ENCODE measurements at places on chromosomes 7 and 10. TPM values are rescaled to one million over a fixed set of nuclear protein-coding genes. Genes with fewer than 3 reads are reported as not detected.

GRCh38 chr10:108989976-108990375 is 933.3 kb downstream of the XPNPEP1 start:
- H3K4me3 ChIP-seq: no peak overlapping the region
- H3K27ac ChIP-seq: no peak overlapping the region
- H3K4me1 ChIP-seq: no peaks in the 10 kb centered on the region
- no peak for DNase-seq
- no peaks in the 10 kb centered on the region for H3K27me3 ChIP-seq
- H3K36me3 ChIP-seq: no peaks in the 10 kb centered on the region

CLDN4 gene
- total RNA-seq: 0.59 TPM

- no peaks in the 10 kb centered on the region for H3K36me3 ChIP-seq
- peaks cover 16% of the 10 kb centered on the region for H3K4me1 ChIP-seq
- H3K27me3 ChIP-seq: no peaks in the 10 kb centered on the region
- peak overlapping the region; percentile 97 for H3K4me3 ChIP-seq
- no peak for DNase-seq
These were observed 440 bp upstream of the TCAF1 start for GRCh38 chr7:143902332-143902899.

DNA sequence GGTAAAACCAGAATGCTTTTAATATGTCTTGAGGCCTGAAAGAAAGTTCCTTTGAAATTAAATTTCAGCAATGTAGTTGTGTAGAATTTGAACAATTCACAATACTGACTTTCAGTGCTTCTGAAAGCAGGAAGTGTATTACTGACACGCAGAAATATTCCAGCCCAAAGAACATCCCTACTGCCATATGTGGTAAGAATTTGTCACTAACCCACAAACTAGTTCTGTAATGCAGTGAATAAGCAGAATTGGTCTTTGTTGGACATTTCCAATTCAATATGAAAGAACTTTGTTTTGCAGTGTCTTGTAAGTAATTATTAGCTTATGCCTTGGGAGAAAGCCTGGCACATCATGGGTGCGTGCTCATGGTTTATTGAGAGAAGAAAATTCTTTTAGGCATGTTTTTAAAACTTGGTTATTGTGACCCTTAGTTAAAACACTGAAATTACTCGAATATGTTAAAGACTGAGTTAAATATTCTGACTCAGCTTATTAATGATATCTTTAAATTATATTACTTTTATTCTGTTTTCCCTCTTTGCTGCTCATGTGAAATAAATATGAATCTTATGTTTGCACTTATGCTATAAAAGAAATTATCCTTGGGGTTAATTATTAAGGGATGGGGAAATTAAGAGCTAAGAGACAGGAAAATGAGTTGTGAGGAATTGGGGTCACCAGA is 33.4 kb downstream of the PTPN12 start:
- no peak overlapping the region for H3K4me3 ChIP-seq
- DNase-seq: peak; percentile 74
- H3K27ac ChIP-seq: peak overlapping the region; percentile 68
- H3K36me3 ChIP-seq: peaks cover 37% of the 10 kb centered on the region
- no peaks in the 10 kb centered on the region for H3K27me3 ChIP-seq

- peaks cover 7% of the 10 kb centered on the region for H3K36me3 ChIP-seq
- H3K27me3 ChIP-seq: no peaks in the 10 kb centered on the region
- H3K27ac ChIP-seq: no peak overlapping the region
- no peaks in the 10 kb centered on the region for H3K4me1 ChIP-seq
These were observed 60.9 kb downstream of the GRB10 start for GRCh38 chr7:50721661-50722259.

TMEM236 gene
- under 0.01 TPM for total RNA-seq

RELN gene
- 0.36 TPM for total RNA-seq

DNA sequence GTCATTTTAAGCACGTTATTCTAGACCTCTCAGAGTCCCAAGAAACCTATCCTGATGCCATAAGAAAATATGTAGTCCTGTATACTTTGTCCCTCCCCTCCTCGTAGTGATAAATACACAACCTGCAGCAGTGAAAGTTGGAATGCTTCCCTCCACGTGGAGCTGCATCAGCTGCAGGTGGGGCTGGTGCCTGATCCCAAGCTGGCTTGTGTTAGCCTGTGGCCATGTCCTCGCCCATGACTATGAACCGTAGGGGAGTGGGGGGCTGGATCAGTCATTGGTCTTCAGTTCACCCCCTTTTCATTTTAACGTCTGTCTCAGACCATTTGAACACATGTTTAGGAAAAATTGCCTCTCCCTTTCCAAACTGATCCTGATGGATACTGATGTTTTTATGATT is 171.4 kb upstream of the HABP2 start:
- H3K4me3 ChIP-seq: no peak overlapping the region
- no peaks in the 10 kb centered on the region for H3K36me3 ChIP-seq
- no peak overlapping the region for H3K27ac ChIP-seq

CRHR2 gene
- total RNA-seq: not detected

BICC1 gene
- 254 TPM for total RNA-seq

- H3K4me3 ChIP-seq: no peak overlapping the region
- H3K36me3 ChIP-seq: peaks cover 64% of the 10 kb centered on the region
- H3K27me3 ChIP-seq: no peaks in the 10 kb centered on the region
- H3K27ac ChIP-seq: no peak overlapping the region
- H3K4me1 ChIP-seq: no peaks in the 10 kb centered on the region
These were observed 192.2 kb downstream of the ARHGAP21 start for GRCh38 chr10:24531439-24531838.

DNA sequence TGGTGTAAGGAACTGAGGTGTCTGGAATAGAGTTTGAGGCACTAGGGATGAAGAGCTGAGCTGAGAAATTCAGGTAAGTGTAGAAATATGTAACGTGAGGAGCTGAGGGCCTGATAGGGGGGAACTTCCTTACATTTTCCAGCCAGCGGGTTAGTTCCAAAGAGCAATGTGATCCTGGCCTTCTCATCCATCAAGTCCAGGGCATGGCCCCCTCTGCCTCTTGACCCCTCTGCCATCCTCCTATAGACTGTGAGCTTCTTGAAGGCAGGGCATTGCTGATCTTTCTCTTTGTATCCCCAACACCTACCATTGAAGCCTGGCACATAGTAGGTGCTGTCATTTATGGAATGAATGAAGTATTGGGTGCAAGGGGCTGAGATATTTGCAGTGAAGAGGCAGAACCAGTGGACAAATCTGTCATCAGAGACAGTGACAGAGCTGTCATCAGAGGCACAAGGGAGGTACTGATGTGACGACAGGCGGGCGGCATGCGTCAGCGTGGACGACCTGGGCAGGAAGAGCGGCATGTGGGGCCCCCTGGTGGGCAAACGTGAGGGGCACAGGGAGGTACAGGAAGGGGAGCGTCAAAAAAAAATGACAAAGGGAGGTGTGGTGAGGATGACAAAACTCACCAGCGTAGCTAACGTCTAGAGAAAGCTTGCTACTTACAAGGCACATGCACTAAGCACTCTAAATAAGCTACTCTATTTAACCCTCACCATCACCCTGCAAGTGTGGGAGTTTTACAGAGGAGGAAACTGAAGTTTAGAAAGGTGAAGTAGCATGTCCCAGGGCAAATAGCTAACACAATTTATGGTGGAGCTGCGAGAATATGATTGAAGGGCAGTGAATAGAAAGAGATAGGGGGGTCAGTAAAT is 5.2 kb upstream of the CAMK2G start:
- DNase-seq: peak; percentile 96
- H3K27ac ChIP-seq: no peak overlapping the region
- no peaks in the 10 kb centered on the region for H3K27me3 ChIP-seq
- H3K4me1 ChIP-seq: peaks cover 4% of the 10 kb centered on the region
- no peaks in the 10 kb centered on the region for H3K36me3 ChIP-seq
- no peak overlapping the region for H3K4me3 ChIP-seq

- H3K4me3 ChIP-seq: no peak overlapping the region
- H3K27ac ChIP-seq: no peak overlapping the region
- no peaks in the 10 kb centered on the region for H3K27me3 ChIP-seq
- H3K36me3 ChIP-seq: no peaks in the 10 kb centered on the region
- peaks cover 13% of the 10 kb centered on the region for H3K4me1 ChIP-seq
These were observed 74.6 kb upstream of the LYZL2 start for GRCh38 chr10:30704026-30704600.

- DNase-seq: no peak
- no peak overlapping the region for H3K27ac ChIP-seq
- H3K4me1 ChIP-seq: no peaks in the 10 kb centered on the region
These were observed 5.5 kb downstream of the FXYD4 start for GRCh38 chr10:43376828-43377423.

- H3K4me3 ChIP-seq: no peak overlapping the region
- no peaks in the 10 kb centered on the region for H3K4me1 ChIP-seq
- DNase-seq: peak; percentile 22
- no peak overlapping the region for H3K27ac ChIP-seq
These were observed 369.6 kb upstream of the DPP6 start for GRCh38 chr7:153682628-153683027.

SEMA4G gene
- total RNA-seq: under 0.01 TPM

GRCh38 chr10:29811751-29812427 is 177.1 kb upstream of the SVIL start:
- H3K27me3 ChIP-seq: peaks cover 9% of the 10 kb centered on the region
- DNase-seq: peak; percentile 88
- no peak overlapping the region for H3K4me3 ChIP-seq
- no peaks in the 10 kb centered on the region for H3K36me3 ChIP-seq
- H3K27ac ChIP-seq: peak overlapping the region; percentile 63

DNA sequence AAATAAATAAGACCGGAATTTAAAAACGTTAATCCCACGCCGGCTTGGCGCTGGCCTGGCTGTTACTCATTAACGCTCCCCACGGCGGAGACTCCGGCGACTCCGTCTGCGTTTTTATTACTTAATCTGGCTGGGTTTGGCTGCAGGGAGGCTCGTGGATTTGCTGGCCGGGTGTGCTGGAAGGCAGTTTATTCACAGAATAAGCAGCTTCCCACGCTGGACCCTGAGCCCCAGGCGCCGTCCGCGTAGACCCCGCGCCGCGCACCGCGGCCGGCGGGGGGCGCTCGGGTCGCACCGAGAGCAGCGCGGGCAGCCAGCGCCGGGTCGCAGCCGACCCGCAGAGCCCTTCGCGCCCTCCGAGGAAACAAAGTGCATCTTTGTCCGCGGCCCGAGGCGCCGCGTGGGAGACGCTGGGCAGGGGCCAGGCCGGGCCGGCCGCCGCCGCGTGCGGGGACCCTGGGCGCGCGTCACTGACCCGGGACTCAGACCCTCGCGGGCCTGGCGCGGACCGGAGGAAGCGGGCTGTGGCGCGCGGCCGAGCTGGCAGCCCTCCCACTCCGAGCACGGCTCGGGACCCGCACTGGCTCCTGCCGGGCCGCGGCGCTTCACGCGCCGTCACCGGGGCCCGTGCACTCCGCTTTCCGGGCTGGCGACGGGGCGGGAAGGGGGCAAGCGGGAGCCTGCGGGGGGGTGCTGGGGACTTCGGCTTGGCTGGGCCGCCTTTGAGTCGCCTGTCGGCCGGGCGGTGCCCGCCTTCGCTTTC is 587 bp upstream of the GRK5 start:
- peak; percentile 94 for DNase-seq
- H3K27ac ChIP-seq: peak overlapping the region; percentile 61
- H3K36me3 ChIP-seq: no peaks in the 10 kb centered on the region
- H3K27me3 ChIP-seq: no peaks in the 10 kb centered on the region
- peaks cover 49% of the 10 kb centered on the region for H3K4me1 ChIP-seq
- H3K4me3 ChIP-seq: peak overlapping the region; percentile 84

DNA sequence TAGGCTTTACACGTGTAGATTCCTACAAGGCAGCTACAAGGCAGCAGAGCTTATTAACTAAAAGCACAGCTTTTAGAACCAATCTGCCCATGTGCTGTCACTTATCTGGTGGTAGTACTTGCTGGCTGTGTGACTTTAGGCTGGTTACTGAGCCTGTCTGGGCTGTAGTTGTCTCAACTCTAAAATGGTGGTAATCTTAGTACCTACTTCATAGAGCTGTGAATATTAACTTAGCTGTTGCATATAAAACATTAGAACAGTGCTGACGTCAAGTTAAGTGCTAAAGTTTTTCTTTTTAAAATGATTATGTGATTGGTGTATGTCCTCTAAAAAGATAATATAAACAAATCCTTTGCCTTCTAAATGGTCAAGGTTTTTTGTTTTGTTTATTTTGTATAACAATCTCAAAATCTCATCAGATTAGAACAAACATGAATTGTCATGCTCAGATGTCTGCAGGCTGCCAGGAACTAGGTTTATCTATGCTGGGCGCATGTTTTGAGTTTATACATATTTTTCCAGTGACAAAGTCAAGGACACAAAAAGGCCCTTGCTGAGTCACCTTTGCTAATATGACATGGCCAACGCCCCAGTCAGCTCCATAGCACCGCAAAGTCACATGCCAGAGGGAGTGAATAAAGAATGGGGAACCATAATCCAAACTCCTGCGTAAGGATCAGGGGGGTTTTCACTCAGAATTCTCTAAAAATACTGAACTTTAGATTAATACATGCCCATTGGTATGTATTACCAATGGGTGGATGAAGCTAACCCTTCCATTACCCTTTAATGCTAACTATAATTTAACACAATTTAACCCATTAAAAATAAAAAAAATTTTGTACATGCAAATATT is 39.8 kb upstream of the ARL4A start:
- peak overlapping the region; percentile 36 for H3K27ac ChIP-seq
- H3K27me3 ChIP-seq: no peaks in the 10 kb centered on the region
- no peak overlapping the region for H3K4me3 ChIP-seq
- H3K36me3 ChIP-seq: no peaks in the 10 kb centered on the region

PSMA2 gene
- total RNA-seq: 50.3 TPM

- H3K36me3 ChIP-seq: no peaks in the 10 kb centered on the region
- H3K4me3 ChIP-seq: no peak overlapping the region
- no peak overlapping the region for H3K27ac ChIP-seq
- peaks cover 14% of the 10 kb centered on the region for H3K27me3 ChIP-seq
- DNase-seq: no peak
These were observed 132.4 kb upstream of the PRSS1 start for GRCh38 chr7:142616842-142617241.

FUOM gene
- total RNA-seq: 5.1 TPM

DNA sequence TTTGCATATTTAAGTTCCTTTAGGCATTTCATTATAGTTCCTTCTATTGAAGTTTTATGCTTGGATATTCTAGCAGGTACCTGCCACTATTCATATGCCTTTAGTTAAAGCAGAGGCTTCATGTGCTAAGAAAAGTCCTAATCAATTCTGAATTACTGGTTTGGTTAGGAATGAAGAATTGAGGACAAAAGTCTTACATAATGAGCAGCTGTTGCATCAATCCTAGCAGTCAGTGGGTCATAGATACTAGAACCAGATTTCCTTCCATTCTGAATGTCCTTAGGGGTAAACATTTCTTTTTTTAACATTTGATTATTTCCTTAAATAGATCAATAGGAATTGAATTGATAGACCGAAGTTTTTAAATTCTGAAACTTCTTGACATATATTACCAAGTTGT is 59.2 kb downstream of the CDK13 start:
- H3K4me1 ChIP-seq: peaks cover 2% of the 10 kb centered on the region
- H3K4me3 ChIP-seq: no peak overlapping the region
- DNase-seq: no peak
- H3K27ac ChIP-seq: no peak overlapping the region
- peaks cover 14% of the 10 kb centered on the region for H3K36me3 ChIP-seq

GRCh38 chr10:103838862-103839518 is 16.4 kb downstream of the SH3PXD2A start:
- no peaks in the 10 kb centered on the region for H3K36me3 ChIP-seq
- no peaks in the 10 kb centered on the region for H3K27me3 ChIP-seq
- peaks cover 25% of the 10 kb centered on the region for H3K4me1 ChIP-seq
- no peak overlapping the region for H3K4me3 ChIP-seq
- H3K27ac ChIP-seq: no peak overlapping the region

Measured in osteoblast (primary cell).